ENCODE measurements at places on chromosomes 4 and X.

DNA sequence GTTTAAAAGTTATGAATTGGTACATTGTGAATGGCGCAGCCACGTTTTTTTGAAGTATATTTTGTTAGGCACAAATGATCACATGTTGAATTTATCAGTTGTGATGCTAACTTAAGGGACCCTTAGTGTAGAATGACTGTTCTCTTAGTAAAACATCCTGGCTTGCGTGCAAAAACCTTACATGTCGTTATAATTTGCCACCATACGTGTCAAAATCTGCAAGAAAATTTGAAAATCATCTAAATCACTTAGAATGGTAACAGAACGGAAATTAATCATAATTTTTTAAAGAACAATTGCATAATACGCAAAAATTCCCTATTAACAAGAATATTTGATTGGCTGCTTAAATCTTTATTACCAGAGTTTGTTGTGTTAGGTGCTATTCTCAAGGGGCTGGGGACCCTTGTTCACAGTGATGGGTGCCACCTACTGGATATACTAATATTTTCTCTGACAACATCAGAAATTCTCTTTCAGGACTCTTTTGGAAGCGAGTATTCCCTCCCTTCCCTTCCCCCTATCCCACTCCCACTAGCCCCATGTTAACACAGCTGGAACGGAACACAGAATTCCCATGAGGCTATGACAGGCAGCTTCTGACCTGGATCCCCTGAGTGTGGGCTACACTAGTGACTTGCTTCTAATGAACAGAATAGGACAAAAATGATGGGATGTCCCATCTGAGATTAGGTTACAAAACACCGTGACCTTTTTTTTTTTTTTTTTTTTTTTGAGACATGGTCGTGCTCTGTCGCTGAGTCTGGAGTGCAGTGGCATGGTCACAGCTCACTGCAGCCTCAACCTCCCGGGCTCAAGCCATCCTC, 71.8 kb downstream of the SUPT20HL2 start:
- no peak for DNase-seq

GRCh38 chr4:188993871-188994270, 854.6 kb downstream of the TRIML1 start:
- DNase-seq = no peak

GRCh38 chr4:133483600-133484246, 334.6 kb downstream of the PCDH10 start:
- DNase-seq = no peak

- DNase-seq = no peak
These were observed 138.9 kb upstream of the INPP4B start for GRCh38 chr4:142984871-142985585.

- DNase-seq = no peak
These were observed 277.5 kb downstream of the FBXW7 start for GRCh38 chr4:152258391-152258790.

GRCh38 chr4:145189981-145190380, 9.6 kb upstream of the OTUD4 start:
- no peak for DNase-seq

DNA sequence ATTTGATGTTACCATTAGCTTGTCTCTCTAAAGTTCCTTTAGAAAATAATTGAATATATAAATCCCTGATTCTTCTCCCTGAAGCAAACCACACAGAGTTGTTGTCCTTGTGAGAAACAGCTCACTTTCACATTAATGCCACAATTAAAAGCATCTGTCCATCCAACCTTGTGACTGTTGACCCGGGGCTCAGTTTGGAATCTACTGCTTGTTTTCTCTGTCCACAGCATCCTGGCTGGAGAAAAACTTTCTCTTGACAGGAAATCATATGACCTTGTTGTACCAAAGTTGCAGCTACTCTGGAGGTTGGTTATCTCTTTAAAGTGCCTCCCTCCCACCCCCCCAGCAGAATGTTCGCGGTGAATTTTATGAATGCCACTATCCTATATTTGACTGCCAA, 3.1 kb downstream of the PRKG2 start:
- DNase-seq = no peak

DNA sequence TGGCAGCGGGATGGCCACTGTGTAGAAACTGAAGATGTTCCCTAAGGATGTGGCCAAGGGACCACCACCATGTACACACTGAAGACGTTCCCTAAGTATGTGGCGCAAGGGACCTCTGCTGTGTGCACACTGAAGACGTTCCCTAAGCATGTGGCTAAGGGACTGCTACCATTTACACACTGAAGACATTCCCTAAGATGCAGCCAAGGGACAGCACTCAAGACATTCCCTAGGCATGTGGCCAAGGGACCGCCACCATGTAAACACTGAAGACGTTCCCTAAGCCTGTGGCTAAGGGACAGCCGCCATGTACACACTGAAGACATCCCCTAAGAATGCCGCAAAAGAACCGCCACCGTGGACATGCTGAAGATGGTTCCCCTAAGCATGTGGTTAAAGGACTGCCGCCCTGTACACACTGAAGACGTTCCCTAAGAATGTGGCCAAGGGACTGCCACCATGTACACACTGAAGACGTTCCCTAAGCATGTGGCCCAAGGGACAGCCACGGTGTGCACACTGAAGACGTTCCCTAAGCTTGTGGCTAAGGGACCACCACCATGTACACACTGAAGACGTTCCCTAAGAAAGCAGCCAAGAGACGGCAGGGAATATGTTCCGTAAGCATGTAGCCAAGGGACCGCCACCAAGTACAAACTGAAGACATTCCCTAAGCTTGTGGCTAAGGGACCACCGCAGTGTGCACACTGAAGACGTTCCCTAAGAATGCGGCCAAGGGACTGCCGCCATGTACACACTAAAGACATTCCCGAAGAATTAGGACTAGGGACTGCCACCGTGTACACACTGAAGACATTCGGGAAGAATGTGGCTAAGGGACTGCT, 43.3 kb downstream of the DHRSX start:
- no peak for DNase-seq

DNA sequence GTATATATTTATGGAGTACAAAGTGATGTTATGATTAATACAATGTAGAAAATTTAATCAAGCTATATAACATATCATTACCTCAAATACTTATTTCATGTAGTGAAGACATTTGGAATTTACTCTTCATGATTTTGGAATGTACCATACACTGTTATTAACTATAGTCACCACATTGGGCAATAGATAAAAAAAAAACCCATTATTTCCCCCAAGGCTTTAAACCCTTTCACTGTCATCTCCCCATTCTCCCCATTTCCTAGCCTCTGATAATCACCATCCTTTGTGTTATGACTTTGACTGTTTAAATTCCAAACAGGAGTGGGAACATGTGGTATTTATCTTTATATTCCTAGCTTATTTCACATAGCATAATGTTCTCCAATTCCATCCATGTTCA, 2189.1 kb upstream of the AGA start:
- DNase-seq = no peak

DNA sequence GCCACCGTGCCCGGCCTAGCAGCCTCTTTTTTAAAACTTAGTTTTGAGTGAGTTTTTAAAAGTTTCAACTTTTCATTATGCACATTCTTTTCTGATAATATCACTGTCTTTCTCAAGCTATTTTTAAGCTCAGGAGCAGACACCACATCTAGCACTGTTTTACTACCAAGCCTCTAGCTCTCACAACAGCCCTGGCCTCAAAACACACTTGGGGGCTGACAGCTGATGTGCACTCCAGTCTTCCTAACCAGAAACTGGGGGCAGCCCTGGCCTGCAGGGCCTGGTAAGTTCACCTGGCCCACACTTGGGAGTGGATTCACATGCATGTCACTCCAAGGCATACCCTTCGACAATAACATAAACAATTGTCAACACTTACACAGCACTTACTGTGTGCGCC, 34.0 kb downstream of the CENPU start:
- DNase-seq = no peak

DNA sequence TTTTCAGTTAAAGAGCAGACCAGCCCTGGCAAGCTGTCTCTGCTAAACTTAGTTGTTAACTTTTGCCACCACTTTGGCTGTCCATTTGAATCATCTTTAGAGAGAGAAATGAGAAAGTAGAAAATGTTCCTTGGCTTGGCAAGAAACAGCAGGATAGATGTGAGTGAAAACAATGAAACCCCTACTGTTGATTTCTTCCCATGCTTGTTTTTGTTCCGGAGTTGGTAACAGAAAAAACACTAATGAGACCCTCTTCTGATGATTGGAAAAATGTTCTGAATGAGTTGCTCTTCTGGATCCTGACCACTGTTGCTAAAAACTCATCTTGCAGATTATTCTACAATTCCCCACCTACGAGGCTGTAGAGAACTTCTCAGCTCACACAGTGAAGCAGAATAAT, 203.3 kb downstream of the MAPK10 start:
- DNase-seq = no peak

DNA sequence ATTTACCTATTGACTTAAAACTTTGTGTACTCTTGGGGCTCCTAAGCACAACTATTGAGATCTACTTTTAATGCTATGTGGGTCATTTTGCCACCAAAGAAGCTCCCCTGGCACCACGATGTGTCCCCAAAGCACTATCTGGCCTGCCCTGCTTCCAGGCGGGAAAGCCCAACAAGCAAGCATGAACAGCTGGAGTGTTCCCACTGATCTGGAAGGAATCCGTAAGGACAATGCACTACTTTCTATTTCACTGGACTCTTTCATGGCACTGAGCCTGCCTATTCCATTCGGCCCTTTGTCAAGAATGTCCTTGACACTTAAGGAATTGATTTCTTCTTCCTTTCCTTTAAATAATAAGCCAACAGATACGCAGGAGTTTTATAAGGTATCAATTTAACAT, 38.8 kb downstream of the GRIA3 start:
- no peak for DNase-seq

DNA sequence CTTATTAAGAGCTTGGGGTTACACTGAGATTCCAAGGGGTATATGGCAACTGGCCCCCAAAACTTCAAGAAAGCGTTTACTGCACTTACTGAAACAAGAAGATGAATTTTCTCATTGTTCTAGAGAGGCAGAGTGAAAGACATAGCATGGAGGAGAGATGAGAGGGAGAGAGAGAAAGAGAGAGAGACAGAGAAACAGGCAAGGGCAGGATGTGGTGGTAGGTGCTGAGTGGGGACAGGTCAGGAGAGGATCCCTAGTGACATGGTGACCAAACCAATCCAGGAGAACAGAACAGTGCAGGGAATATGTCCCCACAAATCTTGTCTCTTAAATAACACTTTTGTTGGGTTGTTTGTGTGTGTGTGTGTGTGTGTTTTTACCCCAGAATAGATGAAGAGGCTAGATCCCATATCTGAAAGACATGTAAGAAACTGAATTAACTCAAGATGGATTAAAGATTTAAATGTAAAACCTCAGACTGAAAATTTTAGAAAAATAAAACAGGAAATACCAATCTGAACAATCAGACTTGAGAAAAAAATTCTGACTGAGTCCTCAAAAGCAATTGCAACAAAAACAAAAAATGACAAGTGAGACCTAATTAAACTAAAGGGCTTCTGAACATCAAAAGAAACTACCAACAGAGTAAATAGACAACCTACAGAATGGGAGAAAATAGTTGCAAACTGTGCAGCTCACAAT, 202.2 kb downstream of the QDPR start:
- DNase-seq = no peak

DNA sequence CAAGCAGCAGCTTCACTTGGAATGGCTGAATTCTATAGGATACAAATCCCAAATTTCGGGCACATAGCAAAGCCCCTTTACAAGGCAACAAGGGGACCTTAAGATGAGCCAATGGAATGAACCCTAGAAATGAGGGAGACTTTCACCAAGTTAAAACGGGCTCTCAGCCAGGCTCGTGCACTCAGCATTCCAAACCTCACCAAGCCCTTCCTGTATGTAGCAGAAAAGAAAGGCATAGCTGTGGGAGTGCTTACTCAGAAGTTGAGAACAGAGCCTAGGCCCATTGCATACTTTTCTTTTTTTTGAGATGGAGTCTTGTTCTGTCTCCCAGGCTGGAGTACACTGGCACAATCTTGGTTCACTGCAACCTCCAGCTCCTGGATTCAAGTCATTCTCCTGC, 10.8 kb upstream of the HERC5 start:
- no peak for DNase-seq

DNA sequence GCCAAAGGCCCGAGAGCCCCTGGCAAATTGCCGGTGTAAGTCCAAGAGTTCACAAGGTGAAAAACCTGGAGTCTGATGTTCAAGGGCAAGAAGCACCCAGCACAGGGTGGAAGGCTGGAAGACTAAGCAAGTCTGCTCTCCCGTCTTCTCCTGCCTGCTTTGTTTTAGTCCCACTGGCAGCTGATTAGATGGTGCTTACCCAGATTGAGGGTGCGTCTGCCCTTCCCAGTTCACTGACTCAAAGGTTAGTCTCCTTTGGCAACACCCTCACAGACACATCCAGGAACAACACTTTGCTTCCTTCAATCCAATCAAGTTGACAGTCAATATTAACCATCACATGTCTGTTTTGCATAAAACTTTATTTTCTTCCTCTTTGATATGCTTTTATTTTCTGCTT, 157.4 kb downstream of the HS3ST1 start:
- no peak for DNase-seq

GRCh38 chr4:186701273-186701672, 22.4 kb downstream of the FAT1 start:
- DNase-seq = no peak

GRCh38 chr4:53705151-53705764, 114.0 kb upstream of the LNX1 start:
- DNase-seq = no peak

DNA sequence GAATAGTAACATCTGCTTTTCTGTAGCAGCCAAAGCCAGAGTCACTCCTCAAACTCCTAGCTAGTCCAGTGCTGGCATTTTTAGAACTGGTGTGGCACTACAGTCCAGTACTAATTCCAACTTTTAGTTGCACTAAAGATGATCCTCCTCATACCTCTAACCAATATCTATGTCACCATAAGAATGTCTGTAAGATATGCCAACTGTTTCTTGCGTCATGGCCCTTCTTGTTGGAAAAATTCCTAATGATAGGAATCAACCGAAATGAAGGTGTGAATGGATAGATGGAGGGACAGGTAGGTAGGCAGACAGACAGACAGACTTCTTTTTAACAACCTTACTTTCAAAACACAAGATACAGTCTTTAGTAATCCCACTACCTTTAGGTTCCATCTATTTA, 74.6 kb upstream of the PRSS48 start:
- no peak for DNase-seq

DNA sequence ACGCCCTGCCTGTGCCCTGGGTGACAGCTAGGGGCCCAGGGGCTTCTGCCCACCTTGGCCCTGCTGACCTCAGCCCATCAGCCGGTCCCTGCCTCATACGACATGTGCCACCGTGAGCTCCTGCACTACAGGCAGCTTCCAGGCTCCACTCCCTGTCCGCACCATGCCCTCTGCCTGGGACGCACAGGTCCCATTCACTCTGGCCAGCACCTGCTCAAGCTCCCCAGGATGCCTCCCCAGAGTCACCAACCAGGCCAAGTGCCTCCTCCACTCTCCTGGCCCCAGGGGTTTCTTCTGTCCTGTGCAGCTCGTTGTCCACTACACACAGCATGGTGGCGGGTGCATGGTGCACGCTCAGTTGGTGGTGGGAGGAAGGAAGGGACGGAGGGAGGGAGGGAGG, 20.2 kb upstream of the MRFAP1 start:
- no peak for DNase-seq

GRCh38 chr4:101171747-101172146, 175.6 kb downstream of the PPP3CA start:
- DNase-seq = no peak

GRCh38 chrX:5867778-5868177, 360.9 kb downstream of the NLGN4X start:
- no peak for DNase-seq

- DNase-seq = no peak
These were observed 21.1 kb downstream of the HS3ST1 start for GRCh38 chr4:11407551-11407950.

- DNase-seq = no peak
These were observed 459.6 kb downstream of the AFF2 start for GRCh38 chrX:148960060-148960459.
